ENCODE measurements at places on chromosomes 16 and 17. TPM values are rescaled to one million over a fixed set of nuclear protein-coding genes. Genes with fewer than 3 reads are reported as not detected.

- no peak for DNase-seq
These were observed 119.5 kb upstream of the CORO6 start for GRCh38 chr17:29742210-29742513.

- DNase-seq: no peak
These were observed 37.4 kb upstream of the LONP2 start for GRCh38 chr16:48206594-48207242.

The ST3GAL2 gene
- 37.5 TPM for total RNA-seq

- DNase-seq: no peak
These were observed 46.4 kb downstream of the COTL1 start for GRCh38 chr16:84571506-84571905.

- no peak for DNase-seq
These were observed 49.8 kb downstream of the CDH1 start for GRCh38 chr16:68786685-68787418.

The MYH1 gene
- total RNA-seq: not detected

GRCh38 chr16:67199011-67199807 is at the start of gene ELMO3:
Gene ELMO3 (plus strand): TSS chr16:67199131. CDS start chr16:67199327, 196 bp downstream.
- DNase-seq: no peak

DNA sequence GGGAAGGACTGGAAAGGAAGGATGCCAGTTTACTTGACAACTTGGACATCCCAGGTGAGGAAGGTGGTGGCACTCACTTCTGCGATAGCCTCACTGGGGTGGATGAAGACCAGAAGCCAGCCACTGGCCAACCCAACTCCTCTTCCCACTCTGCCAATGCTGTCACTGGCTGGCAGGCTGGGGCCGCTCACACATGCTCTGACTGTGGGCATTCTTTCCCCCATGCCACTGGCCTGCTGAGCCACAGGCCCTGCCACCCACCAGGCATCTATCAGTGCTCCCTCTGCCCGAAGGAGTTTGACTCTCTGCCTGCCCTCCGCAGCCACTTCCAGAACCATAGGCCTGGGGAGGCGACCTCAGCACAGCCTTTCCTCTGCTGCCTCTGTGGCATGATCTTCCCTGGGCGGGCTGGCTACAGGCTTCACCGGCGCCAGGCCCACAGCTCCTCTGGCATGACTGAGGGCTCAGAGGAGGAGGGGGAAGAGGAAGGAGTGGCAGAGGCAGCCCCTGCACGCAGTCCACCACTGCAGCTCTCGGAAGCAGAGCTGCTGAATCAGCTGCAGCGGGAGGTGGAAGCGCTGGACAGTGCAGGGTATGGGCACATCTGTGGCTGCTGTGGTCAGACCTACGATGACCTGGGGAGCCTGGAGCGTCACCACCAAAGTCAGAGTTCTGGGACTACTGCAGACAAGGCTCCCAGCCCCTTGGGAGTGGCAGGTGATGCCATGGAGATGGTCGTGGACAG is 4.5 kb downstream of the ZNF646 start:
- DNase-seq: no peak
